ENCODE measurements at places on chromosomes 1 and 21.

DNA sequence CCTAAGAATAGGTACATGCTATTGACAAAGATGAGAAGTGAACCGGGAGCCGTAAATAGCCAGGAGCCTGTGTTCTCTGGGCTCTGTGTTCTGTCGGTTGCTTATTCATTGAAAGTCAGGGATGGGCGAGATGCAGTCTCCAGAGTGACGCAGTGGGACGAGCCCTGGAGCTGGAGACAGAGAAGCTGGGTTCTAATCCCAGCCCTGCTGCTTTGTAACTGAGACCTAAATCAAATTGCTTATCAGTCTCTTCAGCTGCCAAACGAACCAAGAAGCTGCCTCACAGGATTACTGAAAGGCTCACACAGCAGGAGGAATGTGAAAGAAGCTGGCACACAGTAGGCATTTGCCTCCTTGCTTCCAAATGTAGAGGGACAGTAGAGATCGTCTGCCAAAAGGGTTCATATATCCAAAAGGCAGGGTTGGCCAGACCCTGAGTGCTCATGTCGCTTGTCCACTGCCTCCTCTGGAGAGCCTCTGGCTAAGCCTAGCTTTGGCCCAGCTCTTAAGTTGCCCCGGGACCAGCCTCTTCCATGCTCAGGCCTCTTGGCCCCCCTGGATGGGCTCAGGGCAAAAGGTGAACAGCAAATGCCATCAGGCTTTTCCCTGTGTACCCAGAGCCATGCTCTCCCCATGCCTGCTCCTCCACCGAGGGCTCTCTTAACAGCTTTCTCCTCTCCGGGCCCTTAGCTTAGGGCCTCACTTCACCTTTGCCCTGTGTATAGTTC lies 134.2 kb upstream of the IPO9 start:
- DNase-seq: no peak

- DNase-seq: no peak
These were observed 39.9 kb upstream of the BACH1 start for GRCh38 chr21:29258626-29259338.

- no peak for DNase-seq
These were observed 91.1 kb downstream of the KIAA0319L start for GRCh38 chr1:35466120-35466519.

DNA sequence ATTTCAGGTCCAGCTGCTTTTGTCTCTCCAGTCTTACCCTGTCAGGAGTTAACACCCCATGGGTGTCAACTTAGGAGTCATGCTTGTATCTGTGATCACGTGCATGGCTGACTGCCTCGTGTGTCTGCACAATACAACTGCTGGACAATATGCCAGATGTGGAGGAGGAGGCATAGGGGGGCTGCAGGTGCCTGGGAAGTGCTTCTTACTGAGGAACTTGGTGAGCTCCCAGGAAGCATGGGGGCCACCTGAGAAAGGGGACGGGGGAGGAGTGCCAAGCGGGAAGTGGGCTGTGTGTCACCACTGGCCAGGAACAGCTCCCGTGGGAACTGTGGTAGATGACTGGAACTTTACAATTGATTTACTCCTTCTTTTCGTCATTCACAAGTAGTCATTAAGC lies 9.5 kb downstream of the RHEX start:
- DNase-seq: no peak

DNA sequence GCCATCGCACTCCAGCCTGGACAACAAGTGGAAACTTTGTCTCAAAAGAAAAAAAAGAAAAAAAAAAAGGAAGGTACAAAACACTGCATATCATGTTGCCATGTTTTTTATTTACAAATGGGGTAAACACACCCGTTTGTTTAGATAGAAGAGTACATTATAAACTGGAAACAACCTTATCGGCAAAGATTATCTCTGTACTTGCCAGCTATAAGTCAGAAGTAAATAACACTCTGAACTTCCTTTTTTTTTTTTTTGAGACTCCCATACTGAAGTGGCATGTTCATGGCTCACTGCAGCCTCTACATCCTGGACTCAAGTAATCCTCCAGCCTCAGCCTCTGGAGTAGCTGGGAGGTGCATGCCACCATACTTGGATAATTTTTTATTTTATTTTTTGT lies 21.9 kb downstream of the USP48 start:
- no peak for DNase-seq

- DNase-seq: no peak
These were observed 2.8 kb upstream of the ADAMTSL4 start for GRCh38 chr1:150546294-150546937.

GRCh38 chr1:37362594-37363385 lies 111.6 kb upstream of the ZC3H12A start:
- no peak for DNase-seq

DNA sequence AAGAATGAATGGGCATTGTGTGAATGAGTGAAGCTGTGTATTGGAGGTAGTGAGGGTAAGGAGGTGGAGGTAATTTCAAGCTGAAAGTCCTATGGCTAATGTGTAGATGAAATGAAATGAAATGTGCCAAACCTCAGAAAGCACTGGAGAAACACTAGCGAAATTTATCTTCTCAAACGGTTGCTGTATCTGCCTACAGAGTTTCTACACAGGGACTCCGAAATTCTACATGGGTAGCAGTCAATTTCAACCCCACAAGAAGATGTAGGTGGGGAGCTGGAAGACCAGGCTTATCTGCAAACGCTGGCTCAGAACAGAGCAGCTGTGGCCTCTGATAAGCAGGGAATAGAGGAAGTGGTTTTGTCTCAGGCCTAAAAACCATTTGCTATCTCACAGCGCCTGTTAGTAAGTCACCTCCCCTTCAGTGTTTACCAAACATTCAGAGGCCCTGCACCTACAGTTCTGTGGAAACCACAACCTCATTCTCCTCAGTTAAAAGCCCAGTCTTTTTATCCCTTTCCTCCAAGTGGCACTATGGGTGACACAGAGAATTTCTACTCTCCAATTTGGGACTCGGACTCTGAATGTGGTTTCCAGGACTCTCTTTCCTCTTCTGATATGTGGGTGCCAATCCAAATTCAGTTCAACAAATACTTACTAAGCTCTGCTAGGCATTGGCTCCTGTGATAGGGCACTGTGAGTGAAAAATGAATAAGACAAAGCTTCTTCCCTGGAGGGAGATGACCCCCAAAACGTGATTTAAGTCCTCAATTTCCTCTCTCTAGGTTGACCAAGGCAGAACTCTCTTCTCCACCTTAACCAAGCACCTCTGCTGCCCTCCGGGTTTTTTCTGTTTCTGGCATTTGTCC lies 17.2 kb upstream of the SLAMF6 start:
- no peak for DNase-seq

- no peak for DNase-seq
These were observed 132.1 kb downstream of the TGFBR3 start for GRCh38 chr1:91753878-91754277.

- no peak for DNase-seq
These were observed 10.3 kb upstream of the ETS2 start for GRCh38 chr21:38795475-38795874.

DNA sequence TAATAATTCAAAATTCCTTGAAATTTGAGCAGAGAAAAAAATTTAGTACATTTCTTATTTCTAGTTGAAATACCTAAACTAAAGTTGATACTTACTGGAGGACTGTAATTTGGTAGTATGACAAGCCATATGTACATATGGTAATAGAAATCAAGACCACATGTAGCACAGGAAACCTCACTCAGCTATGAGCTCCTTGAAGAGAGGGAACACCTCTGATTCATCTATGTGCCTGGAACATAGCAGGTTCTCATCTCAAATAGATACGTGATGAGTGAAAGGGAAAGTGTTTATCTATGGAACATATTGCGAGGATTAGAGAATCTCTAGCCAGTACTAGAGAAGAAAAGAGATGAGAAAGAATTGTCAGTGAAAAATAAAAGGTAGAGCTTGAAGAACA lies 47.9 kb upstream of the GNG4 start:
- DNase-seq: no peak

DNA sequence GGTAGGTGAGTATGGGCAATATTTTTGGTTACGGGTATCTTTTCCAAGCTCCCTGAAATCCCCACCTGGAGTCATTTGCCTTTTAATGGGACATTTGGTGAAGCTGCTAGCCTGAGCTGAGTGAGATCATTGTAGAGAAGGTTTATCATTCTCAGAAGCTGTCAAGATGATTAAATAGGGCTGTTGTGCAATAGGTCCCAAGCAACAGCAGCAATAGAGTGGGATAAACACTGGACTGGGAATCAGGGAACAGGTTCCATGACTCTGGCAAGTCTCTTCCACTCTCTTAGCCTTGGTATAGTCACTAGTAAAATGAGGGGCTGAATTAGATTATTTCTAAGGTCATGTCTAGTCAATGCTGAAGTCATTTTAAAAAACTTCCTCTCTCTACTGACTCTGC lies 30.3 kb upstream of the FAM78B start:
- DNase-seq: no peak

DNA sequence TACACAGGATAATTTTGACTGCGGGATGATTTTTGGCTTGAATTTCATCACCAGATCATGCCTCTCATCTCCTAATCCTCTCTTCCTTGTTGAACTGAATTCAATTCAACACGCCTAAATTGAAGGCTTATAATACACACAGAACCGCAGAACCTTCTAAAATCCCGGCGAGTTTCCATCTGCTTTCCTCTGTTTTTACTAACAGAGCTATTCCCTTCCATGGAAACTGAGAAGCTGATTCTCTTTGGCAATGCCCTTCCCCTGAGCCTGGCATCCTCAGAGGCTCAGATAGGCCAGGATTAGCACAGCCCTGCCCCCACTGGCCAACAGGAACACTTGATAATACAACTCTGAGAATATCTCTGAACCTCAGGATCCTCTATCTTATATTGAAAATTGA lies 130.2 kb downstream of the CAPN8 start:
- DNase-seq: no peak

- no peak for DNase-seq
These were observed 729.0 kb upstream of the BRINP3 start for GRCh38 chr1:191206513-191207207.

DNA sequence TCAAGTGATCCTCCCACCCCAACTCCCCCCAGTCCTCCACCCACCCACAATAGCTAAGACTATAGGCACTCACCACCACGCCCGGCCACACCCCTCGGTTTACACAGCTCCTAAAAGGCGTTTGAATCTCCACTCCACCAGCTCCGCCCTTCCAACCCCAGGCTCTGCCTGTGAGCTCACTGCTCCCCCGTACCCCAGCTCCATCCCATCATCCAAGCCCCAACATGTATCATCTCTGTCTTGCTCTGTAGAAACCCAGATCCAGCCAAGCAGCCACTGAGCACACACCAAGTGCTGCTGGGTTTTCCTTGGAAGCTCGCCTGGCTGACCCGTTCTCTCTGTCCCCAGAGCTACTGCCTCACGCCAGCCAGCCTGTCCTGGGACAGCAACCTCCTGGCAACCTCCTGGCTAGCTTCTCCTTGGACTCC lies 12.0 kb upstream of the S100A2 start:
- DNase-seq: no peak

DNA sequence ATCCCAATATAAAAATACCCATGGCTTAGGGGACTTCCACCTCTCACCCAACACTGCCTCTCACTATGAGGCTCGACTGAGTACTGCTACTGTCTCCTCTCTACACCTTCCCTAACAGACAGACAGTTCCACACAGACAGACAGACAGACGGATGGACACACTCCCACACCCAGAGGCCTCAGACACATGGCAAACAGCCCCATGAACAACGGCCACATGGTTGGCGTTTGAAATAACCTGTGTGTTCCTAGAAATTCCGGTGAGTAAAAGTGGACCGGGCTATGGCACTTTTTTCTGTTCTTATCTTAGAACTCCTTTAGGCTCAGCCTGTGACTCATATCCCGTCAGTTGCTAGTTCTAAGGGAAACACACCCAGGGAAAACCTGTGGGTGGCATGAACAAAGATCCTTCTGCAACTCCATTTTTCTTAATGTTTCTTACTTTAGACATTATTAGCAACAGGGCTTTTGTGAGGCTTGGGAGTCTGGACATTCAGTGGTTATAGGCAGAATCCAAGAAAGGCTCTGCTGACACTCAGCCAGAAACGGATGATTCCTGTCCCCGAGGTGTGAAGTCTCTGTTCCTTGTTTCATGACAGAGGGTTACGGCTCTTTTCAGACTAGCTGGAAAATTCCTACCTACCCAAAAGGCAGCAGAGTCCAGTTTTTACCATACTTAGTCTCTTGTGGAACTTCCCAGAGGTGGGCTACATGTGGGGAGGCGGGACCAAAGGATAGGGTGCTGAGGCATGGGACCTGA lies 90.5 kb upstream of the TLR5 start:
- no peak for DNase-seq

DNA sequence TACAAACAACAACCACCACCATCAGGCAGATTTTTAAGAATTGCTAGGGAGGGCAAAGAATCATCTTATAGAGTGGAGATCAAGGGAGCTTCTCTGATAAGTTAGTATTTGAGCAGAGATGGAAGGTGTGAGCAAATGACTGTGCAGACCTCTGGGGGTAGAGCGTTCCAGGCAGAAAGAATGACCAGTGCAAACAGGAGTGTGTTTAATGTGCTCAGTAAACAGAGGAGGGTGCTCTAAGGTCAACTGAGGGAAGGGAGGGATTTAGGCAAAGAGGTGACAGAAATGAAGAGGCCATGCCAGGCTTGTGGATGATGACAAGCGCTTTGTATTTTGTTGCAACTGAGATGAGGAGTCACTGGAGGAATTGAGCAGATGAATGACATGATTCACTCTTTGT lies 172.5 kb upstream of the GJB5 start:
- DNase-seq: no peak

GRCh38 chr1:207890136-207890738 lies 20.7 kb downstream of the CD34 start:
- no peak for DNase-seq

DNA sequence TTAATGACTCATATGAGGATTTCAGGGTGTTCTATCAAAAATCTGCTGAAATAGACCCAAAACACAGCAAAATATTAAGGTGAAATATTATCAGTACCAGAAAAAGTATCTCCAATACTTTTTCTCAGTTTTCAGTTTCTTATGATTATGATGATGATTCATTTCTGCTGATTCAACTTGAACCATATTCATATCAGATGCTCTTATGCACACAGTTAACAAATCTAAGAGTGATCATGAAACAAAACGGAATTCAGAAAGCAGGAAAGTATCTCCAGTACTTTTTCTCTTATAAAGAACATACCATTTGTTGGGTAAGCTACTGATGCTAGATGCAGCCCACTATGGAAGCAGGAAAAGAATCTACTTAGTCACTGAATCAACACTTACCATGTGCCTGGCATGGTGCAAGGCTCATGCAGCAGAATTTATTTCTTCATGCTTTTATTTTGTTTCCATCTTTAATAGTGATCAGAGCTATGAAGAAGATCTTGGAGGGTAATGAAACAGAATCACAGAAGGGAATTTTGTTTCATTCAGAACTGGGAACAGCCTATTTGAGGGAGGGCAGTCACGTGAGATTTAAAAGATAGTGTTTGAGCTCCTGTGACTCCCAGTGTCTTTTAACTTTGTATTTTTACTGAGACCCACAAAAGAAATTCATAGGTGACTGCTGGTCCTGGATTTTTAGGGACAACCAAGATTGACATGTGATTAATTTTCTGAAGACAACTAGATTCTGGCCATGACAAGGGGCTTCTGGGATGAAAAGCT lies 480.6 kb downstream of the SETD4 start:
- DNase-seq: no peak

- DNase-seq: no peak
These were observed 121.3 kb upstream of the JUN start for GRCh38 chr1:58905126-58905490.
